ENCODE measurements at places on chromosomes 2 and 18.

GRCh38 chr2:3283206-3283605 is 94.4 kb downstream of the EIPR1 start:
- DNase-seq: no peak

GRCh38 chr18:48597110-48597509 is 58.3 kb downstream of the CTIF start:
- no peak for DNase-seq

DNA sequence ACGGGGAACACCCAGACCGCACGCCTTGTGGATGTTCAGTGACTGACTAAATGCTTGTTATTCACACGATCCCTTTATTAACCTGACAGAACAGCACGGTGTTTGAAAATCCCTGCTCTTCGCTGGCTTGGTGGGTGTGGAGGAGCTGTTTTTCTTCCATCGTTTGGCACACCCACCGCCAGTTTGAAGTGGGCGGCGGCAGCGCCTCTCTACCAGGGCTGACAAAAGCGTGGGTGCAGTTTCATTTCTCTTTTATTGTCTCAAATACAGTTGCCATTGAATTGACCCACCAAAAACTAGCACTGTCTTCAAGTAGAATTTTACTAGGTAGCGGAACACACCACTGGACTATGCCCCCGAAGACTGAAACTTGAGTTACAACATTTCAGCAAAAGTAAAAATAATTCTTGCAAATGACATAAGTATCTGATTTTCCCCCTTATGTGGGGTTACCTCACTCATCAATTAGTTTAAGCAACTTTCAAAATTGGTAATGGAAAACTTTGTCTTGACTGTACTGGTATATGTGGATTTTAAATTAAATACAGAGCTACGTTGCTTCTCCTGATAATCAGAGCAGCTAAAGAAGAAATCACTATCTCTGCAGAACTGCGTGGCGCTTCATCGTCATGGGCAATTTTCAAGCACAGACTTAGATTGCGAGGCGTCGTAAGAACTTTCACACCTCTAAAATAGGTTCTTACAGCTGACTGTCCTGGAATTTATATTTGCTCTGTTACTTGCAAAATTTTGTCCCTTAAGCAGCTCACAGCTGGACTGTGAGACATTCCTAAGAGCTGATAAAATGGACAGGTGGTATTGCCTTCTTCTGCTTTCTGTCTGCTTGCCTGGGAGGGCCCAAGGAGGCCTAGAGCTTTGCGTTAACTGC is 60.9 kb downstream of the LDLRAD4 start:
- no peak for DNase-seq

GRCh38 chr2:67169417-67170140 is 227.6 kb upstream of the ETAA1 start:
- no peak for DNase-seq

DNA sequence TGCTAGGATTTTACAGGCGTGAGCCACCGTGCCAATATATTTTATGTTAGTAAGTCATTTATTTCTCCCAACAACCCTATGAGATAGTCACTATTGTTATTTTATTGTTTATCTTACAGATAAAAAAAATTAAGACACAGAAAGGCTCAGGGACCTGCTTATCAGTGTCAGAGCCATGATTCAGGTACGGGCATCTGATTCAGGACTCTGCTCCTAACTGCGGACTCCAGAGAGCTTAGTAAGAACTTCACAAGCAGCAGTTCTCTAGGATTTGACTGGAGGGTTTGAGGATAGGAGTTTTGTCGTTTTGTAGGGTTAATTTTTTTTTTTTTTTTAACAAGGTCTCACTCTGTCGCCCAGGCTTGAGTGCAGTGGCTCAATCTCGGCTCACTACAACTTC is 174.2 kb downstream of the BCL11A start:
- DNase-seq: no peak

DNA sequence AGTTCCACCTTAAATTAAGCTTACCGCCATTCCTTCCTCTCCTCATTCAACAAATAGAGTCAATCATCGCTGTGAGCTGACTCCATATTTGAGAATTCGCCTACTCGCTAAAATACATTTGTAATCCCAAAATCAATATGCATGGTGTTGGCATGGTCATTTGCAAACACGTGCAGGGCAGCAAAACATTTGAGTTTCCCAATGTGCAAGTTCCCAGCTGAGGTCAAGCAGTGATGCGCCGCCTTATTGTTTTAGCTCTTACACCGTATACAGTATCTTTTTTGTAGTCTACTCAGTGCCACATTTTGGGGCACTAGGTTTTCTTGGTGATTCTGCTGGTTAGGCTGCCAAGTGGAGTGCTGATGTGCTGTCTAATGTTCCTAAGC is 73.3 kb upstream of the MGAT4A start:
- no peak for DNase-seq

DNA sequence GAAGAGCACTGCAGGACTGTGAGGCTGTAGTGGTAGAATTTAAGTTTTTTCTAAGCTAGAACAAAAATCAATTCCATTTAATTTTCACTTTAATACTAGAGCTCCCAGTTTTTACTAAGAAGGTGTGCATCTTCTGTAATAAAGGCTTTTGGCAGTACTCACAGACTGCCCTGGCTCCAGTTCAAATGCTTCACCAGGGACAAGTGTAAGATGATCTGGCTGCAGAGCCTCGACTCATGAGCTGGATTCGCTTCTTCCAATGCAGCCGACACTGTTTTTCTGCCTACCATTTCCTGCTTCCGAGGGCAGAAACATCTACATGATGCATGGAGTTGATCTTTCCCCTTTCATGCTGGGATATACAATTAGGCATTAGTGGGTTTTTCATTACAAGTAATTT is 87.0 kb downstream of the FARSB start:
- DNase-seq: no peak

- no peak for DNase-seq
Observed at GRCh38 chr18:43596105-43596712, 318.9 kb upstream of the SYT4 start.

DNA sequence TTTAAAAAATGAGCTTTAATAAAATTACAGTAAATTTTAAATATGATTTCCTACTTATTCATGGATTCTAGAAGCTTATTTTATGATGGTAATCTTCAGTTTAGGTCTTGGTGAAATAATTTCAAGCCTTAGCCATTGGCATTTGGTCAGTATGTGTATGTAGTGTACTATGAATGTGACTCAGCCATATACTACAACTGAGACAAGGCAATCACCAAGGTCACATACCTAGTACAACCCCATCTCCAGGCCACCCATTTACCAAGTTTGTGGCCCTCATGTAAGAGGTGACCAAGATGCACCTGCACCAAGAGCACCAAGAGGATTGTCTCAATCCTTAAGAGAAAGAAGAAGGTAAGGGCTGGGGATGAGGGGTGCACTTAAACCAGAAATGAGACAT is 54.8 kb upstream of the FRZB start:
- DNase-seq: no peak

DNA sequence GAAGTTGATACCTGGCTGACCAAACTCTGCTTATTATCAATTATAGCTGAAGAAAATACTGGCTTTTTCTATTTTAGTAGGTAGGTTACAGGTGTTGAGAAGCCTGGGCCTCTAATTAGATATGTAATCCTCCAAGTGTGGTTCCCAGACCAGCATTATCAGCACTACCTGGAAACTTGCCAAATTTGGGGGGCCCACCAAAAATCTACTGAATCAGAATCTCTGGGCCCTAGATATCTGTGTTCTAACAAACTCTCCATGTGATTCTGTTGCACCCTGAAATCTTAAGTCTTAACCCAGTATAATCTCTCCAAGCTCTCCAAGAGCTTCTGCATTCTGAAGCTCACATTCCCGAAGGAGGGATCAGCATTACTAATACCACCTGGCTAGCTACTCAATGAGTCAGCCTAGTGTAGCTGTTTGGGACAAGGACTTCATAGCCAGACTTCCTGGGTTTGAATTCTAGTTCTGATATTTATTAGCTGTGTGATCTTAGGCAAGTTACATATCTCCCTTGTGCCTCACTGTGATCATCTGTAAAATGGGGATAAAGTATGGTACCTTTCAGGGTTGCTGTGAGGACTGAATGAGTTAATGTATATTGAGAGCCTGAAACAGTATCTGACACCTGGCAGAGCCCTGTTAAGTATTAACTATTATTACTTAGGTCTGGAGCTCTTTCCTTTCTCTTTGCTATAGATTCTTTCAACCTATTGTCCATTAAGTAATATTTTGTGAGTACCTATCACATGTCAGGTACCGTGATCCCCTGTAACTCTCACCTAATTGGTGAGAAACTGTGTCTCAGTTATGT is 94.1 kb upstream of the CD302 start:
- DNase-seq: no peak

All from effector memory CD4-positive, alpha-beta T cell (primary cell).